Left renal cortex interstitium (tissue), 4 donors: ENCODE measurements at places on chromosomes 11 and 22.

DNA sequence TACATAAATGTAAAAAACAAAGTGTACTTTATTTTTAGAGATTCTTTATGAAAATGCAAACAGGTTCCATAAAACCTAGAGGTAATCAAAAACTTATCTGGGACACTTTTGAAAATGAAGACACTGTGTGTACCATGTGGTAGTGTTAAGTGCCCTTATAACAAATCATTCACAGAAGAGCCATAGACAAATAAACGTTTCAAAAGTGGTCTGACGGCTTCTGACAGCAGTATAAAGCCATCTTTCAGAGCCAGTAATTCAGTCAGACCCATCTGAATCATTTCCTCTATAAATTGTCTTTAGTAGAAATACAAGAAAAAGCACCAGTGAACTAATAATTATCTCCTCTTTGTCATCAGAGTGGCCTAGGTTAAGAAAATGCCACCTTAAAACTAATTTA is 100.0 kb downstream of the PAX6 start:
- no peak for DNase-seq

DNA sequence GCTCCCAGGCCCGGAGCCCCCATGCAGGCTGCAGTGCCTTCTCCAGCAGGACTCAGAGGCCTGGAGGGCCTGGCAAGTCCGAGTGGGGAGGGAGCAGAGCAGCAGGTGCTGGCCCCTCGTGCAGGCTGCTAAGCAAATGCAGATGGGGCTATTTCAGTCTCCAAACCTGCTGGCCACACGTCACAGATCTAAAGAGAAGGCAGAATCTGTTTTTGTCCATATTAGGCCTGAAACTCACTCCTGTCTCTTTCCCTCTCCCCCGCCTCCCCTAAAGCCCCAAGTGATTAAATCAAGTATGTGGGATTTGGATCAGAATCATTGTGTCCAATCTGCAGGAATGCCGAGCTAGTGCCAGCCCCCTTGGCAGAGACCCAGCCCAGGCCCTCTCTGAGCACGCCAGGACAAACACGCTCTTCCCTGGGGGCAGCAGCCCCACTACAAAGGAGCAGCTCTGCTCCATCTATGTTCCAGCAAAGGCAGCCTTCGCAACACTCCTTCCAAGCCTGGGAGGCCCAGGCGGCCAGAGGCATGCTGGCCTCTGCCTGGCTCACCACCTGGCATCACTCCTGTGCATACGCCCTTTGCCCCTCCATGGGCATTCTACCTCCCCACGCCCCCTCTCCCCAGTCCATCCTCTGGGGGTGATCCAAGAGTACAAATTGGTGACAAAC is 26.5 kb downstream of the RPL27A start:
- peak; percentile 28 for DNase-seq

DNA sequence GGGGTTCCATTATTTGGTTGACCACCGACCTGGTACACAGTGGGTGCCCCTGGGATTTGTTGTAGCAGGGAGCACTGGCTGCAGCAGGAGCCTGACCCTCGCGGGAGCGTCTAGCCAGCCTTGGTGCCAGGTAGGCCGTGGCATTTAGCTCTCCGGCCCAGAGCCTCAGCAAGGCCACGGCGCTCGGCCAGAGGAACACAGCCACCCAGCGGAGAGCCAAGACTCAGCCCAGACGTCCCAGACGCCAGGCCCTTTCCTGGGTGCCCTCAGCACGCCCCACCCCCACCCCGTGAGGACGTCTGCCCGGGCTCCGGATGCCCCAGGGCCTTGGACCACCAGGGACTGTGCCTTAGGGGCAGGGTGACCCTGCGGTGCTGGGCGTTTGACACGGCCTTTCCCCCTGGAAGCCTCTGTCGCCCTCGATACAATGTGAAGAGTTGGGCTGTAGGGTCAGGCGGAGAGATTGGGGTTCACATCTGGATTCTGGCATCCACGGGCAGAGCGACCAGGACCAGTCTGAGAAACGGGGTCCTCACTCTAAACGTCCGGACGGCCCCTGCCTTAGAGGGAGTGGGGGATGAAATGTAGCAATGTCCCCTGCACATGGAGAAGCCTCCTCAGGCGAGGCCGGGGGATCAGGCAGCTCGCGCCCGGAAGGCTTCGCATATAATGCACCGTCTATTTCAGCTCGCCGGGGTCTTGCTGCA is 99.2 kb upstream of the FGF3 start:
- DNase-seq, result no peak

GRCh38 chr11:103880968-103881367 is 155.5 kb upstream of the DDI1 start:
- DNase-seq, result no peak

GRCh38 chr22:37931893-37932389 is 21.5 kb downstream of the C22orf23 start:
- DNase-seq, result no peak

DNA sequence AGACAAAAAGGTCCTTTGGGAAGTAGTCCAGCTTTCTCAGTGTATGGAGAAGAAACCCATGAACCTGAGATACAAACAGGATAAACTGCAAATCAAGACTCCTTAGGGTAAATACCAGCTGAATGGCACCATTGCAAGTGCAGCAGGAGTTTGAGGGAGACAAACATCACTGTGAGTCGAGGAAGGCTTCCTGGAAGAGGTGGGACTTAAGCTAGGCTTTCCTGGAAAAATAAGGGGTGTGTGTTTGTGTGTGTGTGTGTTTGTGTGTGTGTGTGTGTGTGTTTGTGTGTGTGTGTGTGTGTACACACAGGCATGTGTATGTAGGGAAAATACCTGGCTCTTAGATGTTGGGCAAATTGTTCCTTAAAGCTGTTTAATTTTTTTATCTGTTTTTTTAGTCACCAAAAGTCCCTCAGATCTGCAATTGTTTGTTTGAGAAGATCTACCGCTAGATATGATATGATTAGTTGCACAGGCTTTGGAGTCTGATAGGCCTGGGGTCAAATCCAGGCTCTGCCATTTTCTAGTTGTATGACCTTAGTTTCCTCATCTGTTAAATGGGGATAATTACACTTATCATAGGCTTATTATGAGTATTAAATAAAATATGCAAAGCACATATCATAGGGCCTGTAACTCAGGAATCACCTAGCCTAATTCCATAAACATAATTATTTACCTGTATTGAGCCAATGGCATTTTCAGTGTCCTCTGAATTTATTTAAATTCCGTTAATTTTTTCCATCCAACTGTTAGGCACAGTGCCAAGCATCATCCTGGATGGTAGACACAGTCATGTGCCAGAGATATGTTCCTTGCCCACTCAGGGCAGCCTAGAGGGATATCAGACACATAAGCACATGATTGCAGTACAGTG is 85.6 kb upstream of the EED start:
- DNase-seq, result no peak
